HL-60 (cell line): ENCODE measurements at places on chromosomes 1 and 21.
A peak's percentile ranks its signal among the peaks of the same experiment; 100 is the strongest.

GRCh38 chr1:5950994-5951785 lies 41.0 kb downstream of the NPHP4 start:
- no peak for DNase-seq

DNA sequence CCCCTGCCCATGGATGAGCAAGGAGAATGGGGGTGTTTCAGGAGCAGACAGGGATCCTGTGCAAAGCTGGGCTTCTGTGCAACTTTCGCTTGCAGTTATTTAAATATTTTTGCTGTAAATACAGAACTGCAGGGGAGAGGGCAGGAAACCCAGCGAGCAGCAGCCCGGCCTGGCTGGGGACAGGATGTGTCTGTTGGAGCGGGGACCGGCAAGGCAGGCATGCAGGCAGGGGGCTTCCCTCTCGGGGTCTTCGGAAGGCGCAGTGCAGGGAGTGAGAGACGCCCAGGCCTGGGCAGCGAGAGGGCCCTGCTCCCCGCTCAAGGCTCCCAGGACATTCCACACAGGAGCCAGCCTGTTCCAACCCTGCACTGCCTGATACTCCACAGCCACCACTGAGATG lies 1.7 kb upstream of the AIRE start:
- DNase-seq, result no peak

DNA sequence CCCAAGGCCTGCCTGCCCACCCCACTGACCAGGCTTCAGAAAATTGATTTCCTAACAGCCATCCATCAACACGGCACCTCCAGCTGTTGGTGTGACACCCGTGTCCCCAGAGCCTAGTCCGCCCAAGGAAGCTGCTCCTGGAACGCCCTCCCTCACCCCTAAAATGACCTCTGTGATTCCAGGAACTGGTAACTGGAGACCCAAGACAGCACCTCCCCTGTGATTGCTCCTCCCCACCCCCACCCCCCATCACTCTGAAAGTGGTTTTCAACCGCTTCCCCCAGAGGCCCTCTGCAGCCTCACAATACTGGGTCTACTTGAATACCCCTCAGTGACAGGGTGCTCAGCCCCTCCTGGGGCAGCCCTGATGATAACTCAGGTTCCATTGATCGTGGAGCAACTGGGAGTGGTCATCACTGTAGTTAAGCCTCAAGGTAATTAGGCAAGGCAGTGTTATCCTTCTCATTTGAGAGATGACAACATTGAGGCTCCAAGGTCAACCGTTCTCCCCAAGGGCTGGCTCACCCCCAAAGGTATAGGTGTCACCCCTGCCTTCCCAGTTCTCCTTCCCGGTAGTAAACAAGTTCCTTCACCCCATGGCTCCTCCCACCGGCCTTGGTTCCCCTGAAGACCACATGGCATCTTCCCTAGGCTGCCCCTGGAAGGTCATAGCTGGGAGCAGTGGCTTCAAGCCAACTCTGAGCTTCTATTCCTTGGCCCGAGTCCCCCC lies 52.0 kb downstream of the TAS1R2 start:
- no peak for DNase-seq

DNA sequence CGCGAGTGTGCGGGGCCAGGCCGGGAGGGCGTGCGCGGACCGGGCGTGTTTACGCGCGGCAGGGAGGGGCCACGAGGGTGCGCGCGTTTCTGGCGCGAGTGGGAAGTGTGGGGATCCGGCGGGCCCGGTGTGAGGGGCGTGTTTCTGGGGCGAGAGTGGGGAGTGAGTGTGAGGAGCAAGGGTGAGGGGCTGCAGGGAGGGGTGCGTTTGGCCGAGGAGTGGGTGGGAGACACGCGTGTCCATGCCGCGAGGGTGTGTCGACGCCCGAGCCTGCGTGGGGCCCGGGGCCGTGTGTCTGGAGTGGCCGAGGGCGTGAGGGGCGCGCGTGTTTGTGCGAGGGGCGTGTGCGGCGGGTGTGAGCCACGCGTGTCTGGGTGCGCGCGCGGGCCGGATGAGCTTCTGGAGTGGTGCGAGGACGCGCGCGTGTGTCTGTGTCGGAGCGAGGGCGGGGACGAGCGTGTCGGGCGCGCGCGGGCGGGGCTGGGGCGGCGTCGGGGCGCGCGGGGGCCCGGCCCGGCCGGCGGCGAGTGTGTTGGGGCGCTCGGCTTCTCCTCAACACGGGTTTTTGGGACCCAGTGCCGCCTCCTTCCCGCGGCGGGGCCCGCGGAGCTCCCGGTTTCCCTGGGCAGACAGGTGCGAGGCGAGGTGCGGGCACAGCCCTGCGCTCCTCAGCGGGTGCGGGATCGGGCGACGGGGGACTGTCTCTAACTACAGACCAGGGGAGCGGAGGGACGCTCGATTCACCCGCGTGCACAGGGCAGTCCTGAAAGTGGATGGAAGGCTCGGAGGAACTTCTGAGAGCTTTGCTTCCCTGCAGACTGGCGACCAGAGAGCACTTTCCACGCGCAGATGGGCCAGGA lies 65.8 kb upstream of the VAMP3 start:
- peak; percentile 9 for DNase-seq
